Activated CD8-positive, alpha-beta memory T cell treated with anti-CD3 and anti-CD28 coated beads, Interleukin-2, amount 10 ng/mL, durations not matched to agents 7 days and 5 days (primary cell): ENCODE measurements at places on chromosomes 2 and 18.
A peak's percentile ranks its signal among the peaks of the same experiment; 100 is the strongest.

DNA sequence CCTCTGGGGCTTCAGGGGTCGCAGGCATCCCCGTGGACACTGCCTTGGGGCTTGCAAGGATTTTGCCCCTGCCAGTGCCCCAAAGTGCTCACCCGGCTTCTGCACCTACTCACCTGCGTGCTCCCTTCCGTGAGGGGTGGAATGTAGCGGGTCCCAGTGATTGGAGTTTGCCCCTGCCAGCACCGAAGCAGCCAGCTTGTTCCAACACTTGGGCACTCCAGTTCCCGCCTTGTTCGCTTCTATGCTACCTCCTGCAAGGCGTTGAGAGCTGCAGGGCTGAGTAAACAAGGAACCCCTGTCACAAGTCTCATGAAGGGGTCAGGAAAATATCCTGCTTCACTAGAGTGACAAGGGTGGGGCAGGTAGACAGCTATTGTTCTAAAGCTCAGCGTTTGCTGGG lies 631.5 kb downstream of the EPHA4 start:
- no peak for DNase-seq

DNA sequence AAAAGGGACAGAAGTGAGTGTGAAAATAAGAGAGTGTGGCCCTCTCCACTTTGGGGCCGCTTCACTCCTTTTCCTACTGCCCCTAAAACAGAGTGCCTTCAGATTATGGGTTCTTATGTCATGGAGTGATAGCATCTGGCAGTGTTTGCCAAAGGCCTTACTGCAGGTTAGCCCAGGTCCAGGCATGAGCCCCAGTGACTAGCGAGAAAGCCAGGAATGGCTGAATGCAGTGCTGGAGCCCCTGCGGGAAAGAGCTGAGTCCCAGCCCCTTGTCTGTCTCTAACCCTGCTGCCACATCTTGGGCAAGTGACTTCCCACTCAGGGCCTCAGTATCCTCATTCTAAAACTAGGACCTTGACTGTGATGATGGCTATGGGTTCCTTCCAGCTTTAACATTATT lies 6.0 kb downstream of the IGFBP5 start:
- DNase-seq = no peak

- DNase-seq = peak; percentile 38
These were observed 33.1 kb downstream of the GPC1 start for GRCh38 chr2:240468303-240469238.

- DNase-seq = no peak
These were observed 225.0 kb downstream of the FHOD3 start for GRCh38 chr18:36522509-36522908.

DNA sequence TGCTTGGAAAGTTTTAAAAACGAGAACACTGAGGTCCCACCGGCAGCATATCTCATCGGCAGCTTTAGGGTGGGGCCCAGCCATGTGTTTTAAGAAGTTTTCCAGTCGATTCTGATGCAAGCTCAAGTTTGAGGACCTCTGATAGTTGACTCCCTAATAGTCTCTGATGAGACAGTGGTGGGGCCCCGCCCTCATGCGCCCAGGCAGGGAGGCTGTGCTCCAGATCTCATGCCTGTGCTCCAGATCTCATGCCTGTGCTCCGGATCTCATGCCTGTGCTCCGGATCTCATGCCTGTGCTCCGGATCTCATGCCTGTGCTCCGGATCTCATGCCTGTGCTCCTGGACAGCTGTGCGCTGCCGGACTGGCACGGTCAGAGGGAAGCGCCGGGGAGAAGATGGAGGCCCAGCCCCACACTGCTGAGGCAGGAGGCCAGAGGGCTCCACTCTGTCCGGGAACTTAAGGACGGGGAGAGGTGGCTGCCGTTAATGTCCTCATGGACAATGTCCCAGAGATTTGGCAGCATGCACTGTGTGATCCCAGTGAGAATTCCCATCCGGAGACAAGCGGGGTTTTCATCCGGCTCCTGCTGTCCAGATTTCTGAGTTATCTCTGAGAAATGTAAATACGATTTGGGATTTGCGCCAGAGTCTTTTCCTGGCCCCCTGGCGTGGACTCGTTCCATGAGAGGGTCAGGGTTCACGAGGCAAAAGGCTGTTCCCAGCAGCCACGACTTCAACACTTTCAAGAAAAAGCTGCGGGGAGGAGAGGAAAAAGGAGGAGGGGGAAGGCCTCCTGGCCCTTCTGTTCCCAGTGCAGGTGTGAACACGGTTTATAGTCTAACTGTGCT lies 9.4 kb upstream of the COLEC11 start:
- no peak for DNase-seq
